Suprapubic skin (tissue), 4 donors: ENCODE measurements at places on chromosomes 11 and 22.

DNA sequence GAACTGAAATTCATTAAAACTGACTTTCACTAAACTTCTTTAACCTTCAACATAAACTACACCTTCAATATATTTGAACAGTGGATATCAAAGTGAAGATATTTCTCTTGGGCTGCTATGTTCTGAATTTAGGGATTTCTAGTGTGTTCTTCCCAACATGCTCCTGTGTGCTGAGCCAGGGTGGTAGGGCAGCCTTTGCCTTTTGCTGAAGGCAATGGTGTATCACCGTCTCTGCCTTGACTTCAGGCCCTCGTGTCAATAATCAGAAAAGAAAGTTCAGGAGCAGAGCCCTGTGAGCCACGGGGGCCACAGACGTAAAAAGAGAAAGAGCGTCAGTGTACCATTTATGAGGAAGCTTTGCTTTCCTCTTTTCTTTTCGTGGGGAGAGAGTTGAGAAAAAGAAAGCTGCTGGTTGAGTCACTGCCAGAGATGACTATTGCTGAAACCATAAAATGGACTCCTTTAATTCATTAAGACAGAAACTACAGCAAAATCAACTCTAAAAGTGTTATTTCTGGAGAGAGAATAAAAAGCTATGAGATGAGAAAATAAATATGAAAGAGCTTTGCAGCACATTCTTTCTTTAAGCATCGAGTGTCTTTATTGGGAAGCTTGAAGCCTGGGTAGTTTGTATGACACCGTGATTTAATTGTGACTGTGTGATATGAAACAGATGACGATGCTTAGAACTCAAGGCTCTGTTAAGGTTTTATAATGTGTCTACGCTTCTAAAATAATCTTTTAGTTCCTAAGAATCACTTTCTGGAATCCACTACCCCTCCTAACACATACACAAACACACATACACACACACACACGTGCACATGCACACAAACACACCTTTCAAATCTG is 271.8 kb upstream of the MTNR1B start:
- no peak for DNase-seq

DNA sequence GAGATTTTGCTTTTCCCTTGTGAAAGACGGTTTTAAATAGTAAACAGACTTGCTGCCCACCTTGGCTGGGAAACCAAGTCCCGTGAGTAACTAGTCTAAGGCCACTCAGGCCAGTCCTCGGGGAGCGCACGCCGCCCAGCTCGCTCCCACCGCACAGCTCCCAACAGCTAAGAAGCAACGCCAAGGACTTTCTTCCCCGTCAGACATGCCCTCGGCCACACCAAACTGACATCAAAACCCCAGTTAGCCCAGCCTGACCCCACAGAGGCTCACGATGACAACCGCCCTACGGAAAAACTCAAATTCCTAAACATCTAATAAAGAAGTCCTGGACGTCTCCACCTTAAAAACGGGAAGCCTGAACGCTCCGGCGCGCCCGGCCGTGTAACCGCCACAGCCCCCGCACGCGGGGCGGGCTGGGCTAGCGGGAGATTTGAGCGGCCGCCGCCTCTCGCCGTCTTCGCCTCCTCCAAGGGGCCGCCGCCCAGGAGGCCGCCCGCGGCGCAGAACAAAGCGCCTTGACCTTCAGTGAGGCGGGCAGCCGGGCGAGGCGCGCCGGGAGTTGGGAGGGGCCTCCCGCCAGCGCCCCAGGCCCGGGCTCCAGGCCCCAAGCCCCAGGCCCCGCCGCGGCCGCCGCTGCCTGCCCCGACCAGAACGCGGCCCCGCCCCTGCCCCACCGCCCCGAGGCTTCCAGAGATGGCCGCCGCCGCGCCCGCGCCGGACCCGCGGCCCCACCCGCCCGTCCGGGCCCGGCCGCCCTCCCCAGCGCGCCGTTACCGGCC is 486 bp downstream of the NAP1L4 start:
- peak; percentile 64 for DNase-seq

DNA sequence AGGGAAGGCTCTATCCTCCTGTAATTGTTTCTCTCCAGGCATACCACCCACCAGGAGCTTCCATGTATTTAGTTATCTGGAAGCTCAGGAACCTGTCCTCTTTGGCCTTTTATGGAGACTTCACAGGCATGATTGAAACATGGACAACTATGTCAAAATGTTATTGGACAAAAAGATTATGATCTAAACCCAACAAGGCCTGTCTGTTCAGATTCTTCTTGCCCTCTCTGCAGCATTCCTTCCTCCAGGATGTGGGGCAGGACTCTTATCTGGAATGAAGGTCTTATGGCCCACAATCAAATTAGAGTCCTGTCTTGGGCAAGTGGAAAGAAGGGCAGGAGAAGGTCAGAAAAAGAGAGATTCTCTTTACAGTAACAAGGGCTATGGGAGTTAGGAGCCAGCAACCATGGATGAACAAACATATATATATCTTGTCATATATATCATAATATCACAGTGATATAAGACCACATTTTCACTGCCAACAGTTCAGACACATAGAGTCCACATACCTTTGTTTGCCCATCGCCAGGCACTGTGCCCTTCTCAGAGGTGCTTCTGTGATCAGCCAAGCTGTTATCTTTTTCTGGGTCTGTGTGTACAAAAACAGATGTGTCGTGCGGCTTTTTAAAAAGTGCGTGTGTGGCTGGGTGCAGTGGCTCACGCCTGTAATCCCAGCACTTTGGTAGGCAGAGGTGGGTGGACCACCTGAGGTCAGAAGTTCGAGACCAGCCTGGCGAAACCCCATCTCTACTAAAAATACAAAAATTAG is 42.5 kb upstream of the SUSD2 start:
- DNase-seq: no peak

GRCh38 chr22:26429458-26430286 is 612 bp downstream of the ASPHD2 start:
- DNase-seq: no peak

- DNase-seq: no peak
Measured at GRCh38 chr11:25988178-25988577, 343.8 kb upstream of the ANO3 start.

DNA sequence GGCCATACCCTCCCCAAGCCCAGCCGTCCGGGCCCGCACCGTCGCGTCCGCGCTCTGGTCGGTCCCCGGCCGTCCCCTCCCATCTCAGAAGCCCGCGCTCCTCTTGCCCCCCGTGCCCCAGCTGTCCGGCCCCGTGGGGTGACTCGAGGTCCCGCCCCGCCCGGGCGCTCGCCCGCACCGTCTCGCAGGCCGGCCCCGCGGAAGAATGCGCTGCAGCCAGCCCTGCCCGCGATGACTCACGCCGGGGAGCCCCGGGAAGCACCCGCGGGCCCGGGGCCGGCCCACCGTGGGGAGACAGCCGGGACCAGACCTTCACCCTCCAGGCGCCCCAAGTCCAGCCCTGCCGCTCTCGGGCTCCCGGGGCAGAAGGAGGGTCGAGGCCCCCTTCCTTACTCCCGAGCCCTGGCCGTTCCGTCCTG is 320 bp upstream of the PHLDA2 start:
- DNase-seq: peak; percentile 85

DNA sequence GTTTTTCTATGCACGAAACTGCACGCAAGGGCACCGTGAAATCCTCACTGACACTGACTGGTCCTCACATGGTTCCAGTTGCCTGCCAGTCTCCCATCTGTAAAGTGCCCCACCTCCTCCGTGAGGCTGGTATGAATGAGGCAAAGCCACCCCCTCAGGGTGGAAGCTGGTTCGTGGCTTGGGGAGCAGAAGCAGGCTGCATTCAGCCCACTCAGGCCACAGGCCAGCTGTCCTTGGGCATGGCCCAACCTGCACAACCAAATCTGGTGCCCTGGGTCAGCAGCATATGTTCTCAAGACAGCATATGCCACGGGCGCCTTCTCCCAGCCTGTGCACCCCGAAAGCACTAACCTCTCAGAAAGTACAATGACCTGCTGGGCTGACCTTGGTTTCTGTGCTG is 29.3 kb downstream of the SERPINH1 start:
- no peak for DNase-seq

- DNase-seq: no peak
Measured at GRCh38 chr11:92495107-92495793, 270.6 kb downstream of the FAT3 start.

- DNase-seq: no peak
Measured at GRCh38 chr11:64590763-64591221, at the start of gene SLC22A12. SLC22A12 (plus strand) TSS chr11:64591220; CDS start chr11:64591557, 337 bp downstream.

- no peak for DNase-seq
Measured at GRCh38 chr22:23381661-23382427, 198.2 kb downstream of the IGLL1 start.

DNA sequence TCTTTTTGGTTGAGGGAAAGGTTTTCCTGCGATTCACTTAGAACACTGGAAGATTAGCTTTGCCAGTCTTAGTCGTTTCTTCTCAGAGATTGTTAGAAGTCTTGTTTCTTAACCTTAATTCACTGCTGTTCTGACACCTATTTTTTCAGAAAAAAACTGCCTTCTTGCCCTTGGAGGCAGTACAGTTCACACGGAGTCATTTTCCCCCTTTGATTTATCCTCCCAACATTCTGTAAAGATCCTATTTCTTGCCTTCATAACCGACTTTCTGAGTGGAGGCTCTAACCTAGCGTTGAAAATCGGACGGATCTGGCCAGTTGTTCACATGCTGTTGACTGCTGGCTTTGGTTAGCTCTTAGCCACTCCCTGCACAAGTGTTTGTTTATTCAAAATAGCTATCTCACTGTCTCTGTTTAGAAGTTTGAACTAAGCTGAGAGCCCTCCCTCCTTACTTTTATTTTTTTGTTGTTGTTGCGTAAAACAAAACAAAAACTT is 737 bp downstream of the BCL2L13 start:
- DNase-seq: no peak

GRCh38 chr11:10728789-10729472 is 22.1 kb upstream of the CTR9 start:
- no peak for DNase-seq

- DNase-seq: no peak
Measured at GRCh38 chr11:113113801-113114704, 152.8 kb downstream of the NCAM1 start.

- no peak for DNase-seq
Measured at GRCh38 chr11:69292221-69292648, 1.7 kb upstream of the MYEOV start.

DNA sequence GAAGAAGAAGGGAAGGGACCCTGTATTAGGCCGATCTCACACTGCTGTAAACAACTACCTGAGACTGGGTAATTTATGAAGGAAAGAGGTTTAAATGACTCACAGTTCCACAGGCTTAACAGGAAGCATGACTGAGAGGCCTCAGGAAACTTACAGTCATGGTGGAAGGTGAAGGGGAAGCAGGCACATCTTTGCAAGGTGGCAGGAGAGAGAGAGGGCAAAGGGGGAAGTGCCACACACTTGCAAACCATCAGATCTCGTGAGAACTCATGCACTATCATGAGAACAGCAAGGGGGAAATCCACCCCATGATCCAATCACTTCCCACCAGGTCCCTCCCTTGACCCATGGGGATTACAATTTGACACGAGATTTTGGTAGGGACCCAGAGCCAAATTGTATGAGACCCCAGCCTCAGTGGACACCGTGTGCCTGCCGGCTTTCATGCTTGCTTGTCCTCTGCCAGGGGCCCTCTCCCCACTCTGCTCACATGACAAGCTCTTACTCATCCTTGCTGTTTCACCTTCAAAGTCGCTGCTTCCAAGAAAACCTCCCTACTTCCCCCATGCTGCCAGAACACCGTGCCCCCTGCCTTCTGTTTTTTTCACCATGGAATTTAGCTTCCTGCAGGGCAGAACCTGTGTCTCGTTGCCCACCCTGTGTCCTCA is 23.3 kb upstream of the PPFIA1 start:
- no peak for DNase-seq

DNA sequence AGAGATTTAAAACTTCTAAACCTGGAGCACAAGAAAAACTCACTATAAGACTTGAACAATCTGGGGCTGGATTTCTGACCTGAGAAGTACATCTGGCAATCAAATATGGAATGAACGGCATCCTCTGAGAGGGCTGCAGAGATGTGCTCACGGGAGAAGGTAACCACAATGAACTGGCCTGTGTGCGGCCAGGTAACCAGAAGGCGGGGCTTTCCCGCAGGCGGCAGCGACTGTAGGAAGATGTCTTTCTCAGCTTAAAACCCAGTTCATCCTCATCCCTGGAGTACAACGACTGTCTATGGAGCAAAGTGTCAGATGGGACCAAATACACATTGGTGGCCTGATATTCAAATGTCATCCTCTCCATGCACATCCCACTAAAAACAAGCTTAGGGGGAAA is 24.5 kb downstream of the MICAL3 start:
- DNase-seq: no peak

- no peak for DNase-seq
Measured at GRCh38 chr22:47053726-47054141, 291.3 kb downstream of the TBC1D22A start.

GRCh38 chr11:709109-709997 is 3.3 kb downstream of the EPS8L2 start:
- peak; percentile 67 for DNase-seq

DNA sequence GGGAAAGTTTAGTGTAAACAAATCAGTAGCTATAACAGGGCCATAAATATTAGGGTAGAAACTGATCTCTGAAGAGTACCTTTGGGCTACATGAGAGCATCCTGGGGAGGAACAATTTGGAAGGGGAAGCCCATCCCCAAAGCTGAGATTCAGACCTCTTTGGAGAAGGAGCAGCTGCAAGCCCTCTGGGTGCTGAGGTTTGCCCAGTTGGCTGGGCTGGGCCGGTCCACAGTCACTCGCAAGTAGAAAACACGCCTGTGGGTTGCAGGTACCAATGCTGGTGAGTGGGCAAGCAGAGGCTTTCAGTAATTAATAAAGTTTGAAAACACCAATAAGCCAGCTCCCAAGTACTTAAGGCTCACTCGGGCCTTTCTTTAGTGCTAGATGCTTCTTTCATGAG is 124.5 kb downstream of the ARHGAP8 start:
- DNase-seq: no peak

DNA sequence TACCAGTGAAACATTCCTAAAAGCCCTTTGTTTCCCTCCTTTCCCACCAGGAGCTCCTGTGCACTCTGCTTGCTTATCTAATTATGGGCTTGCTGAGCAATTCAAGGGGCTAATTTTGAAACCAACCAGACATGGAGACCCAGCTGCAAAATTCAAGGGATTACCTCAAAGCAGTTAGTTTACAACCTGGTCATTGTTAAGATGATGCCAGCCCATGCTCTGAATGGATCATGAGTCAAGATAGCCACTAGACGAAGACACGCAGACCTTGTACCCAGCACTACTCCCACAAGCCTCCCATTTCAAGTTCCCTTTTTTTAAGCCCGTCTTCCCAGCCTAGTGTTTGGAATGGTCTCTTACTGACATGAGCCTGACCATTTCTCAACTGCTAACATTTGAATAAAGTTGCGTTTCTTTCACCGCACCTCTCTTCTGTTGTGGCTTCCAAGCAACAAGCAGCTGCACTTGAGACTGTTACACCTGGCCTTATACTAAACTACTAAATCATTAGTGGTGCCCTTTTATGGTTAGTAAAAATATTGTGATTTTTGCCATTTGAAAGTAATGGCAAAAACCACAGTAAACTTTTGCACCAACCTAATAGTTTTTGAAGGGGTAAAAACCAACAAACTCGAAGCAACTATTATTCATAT is 315.3 kb upstream of the LUZP2 start:
- DNase-seq: no peak

- DNase-seq: peak; percentile 48
Measured at GRCh38 chr22:23302171-23303002, 122.1 kb downstream of the BCR start.
